ENCODE measurements at places on chromosomes 5 and 9. TPM values are rescaled to one million over a fixed set of nuclear protein-coding genes. Genes with fewer than 3 reads are reported as not detected.

DNA sequence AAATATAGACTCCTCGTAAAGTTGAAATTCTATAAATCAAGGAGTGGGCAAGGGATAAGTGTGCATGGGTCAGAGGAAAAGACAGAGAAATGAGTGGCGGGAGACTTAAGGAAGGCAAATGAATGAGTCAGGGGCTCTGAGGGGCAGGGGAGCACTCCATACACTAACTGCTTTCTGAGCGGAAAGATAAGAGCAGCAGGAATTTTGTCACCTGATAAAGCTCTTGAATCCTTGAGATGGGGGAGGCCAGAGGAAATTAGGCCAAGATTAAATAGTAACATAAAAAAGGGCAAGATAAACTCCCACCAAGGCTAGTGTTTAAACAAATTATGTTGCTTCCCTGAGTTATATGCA, 191.0 kb upstream of the S1PR3 start:
- H3K36me3 ChIP-seq, result no peaks in the 10 kb centered on the region
- H3K27ac ChIP-seq, result no peak overlapping the region
- H3K4me1 ChIP-seq, result no peaks in the 10 kb centered on the region

GRCh38 chr9:128529191-128529590, 23.2 kb upstream of the SPTAN1 start:
- DNase-seq, result no peak
- H3K4me3 ChIP-seq, result no peak overlapping the region
- H3K27ac ChIP-seq, result 0 out of 2 replicates have a peak overlapping the region, but pooled peaks have one; percentile 20
- H3K27me3 ChIP-seq, result no peaks in the 10 kb centered on the region
- H3K36me3 ChIP-seq, result peaks cover 47% of the 10 kb centered on the region
- peaks cover 13% of the 10 kb centered on the region for H3K4me1 ChIP-seq

ADGRD2 gene
- not detected for total RNA-seq

F12 gene
- total RNA-seq, result 3.9 TPM

DNA sequence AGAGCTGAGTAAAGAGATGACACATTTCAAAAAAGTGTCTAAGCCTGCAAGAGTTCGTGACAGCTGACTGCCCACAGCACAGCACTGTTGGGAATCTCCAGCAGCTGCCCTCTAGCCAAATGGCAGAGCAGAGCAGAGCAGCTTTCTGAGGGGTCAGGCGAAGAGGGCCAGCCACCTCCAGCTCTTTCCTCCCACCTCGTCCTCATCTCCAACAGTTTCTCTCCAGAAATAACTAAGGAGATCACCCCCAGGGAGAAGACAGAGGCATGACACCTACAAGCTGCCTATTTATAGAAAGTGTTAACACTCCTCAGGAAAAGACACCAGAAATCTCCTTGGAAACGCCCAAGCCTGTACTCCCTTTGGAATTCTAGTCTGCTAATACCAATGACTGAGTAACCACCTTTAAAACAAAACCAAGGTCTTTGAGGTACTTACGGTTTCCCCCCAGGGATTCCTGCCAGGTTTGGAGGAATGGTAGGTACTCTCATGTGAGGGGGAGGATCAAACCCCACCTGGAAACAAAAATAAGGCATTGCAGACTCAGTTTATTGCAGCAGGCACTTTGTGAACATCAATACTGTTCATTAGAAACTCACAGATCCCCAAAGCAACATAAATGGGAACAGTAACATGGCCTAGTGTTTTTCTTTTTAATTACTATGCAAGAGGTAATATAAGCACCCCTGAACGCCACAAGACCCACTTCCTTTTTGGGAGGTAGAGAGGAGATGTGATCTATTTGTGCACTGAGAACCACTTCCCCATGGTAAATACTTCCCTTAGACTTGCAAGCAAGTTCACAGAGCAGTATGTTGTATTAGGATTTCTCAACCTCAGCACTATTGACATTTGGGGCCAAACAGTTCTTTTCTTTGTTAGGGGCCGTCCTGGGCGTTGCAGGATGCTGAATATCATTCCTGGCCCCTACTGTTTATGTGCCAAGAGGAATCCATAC, 79.3 kb downstream of the TLE1 start:
- peak overlapping the region; percentile 47 for H3K27ac ChIP-seq
- no peak overlapping the region for H3K4me3 ChIP-seq
- no peaks in the 10 kb centered on the region for H3K27me3 ChIP-seq
- H3K36me3 ChIP-seq, result peaks cover 21% of the 10 kb centered on the region

- H3K27ac ChIP-seq, result no peak overlapping the region
- H3K4me1 ChIP-seq, result peaks cover 87% of the 10 kb centered on the region
- H3K4me3 ChIP-seq, result no peak overlapping the region
Measured at GRCh38 chr9:131410044-131410491, 16.2 kb downstream of the PRRC2B start.

GRCh38 chr5:130520211-130520610, 615.9 kb downstream of the CHSY3 start:
- peaks cover 5% of the 10 kb centered on the region for H3K4me1 ChIP-seq
- no peak overlapping the region for H3K4me3 ChIP-seq
- no peaks in the 10 kb centered on the region for H3K27me3 ChIP-seq
- H3K36me3 ChIP-seq, result no peaks in the 10 kb centered on the region
- no peak overlapping the region for H3K27ac ChIP-seq

GRCh38 chr5:56460195-56460546, 227.0 kb upstream of the ANKRD55 start:
- H3K27ac ChIP-seq, result no peak overlapping the region
- H3K36me3 ChIP-seq, result no peaks in the 10 kb centered on the region
- DNase-seq, result no peak
- no peak overlapping the region for H3K4me3 ChIP-seq

DNA sequence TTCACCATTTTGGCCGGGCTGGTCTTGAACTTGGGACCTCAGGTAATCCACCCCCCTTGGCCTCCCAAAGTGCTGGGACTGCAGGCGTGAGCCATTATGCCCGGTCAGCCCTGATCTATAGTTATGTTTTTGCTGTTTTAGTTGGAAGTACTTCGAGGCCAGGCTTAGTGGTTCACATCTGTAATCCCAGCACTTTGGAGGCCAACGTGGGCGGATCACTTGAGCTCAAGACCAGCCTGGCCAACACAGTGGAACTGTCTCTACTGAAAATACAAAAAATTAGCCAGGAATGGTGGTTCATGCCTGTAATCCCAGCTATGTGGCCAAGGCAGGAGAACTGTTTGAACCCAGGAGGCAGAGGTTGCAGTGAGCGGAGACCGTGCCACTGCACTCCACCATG, 2.0 kb downstream of the HSPA9 start:
- no peak overlapping the region for H3K27ac ChIP-seq
- no peak for DNase-seq
- H3K4me3 ChIP-seq, result no peak overlapping the region
- H3K4me1 ChIP-seq, result peaks cover 22% of the 10 kb centered on the region

- no peaks in the 10 kb centered on the region for H3K27me3 ChIP-seq
- no peak overlapping the region for H3K27ac ChIP-seq
- H3K36me3 ChIP-seq, result peaks cover 71% of the 10 kb centered on the region
- DNase-seq, result no peak
- no peak overlapping the region for H3K4me3 ChIP-seq
Measured at GRCh38 chr9:111924281-111924680, 27.7 kb downstream of the UGCG start.

- DNase-seq, result no peak
- no peaks in the 10 kb centered on the region for H3K4me1 ChIP-seq
Measured at GRCh38 chr5:22852807-22853660, at the start of gene CDH12. Gene CDH12 (minus strand): TSS chr5:22853344.

- no peaks in the 10 kb centered on the region for H3K36me3 ChIP-seq
- no peak for DNase-seq
- no peaks in the 10 kb centered on the region for H3K27me3 ChIP-seq
- no peak overlapping the region for H3K4me3 ChIP-seq
- no peak overlapping the region for H3K27ac ChIP-seq
- H3K4me1 ChIP-seq, result peaks cover 9% of the 10 kb centered on the region
Measured at GRCh38 chr5:127358284-127358683, 67.7 kb downstream of the MEGF10 start.

DNA sequence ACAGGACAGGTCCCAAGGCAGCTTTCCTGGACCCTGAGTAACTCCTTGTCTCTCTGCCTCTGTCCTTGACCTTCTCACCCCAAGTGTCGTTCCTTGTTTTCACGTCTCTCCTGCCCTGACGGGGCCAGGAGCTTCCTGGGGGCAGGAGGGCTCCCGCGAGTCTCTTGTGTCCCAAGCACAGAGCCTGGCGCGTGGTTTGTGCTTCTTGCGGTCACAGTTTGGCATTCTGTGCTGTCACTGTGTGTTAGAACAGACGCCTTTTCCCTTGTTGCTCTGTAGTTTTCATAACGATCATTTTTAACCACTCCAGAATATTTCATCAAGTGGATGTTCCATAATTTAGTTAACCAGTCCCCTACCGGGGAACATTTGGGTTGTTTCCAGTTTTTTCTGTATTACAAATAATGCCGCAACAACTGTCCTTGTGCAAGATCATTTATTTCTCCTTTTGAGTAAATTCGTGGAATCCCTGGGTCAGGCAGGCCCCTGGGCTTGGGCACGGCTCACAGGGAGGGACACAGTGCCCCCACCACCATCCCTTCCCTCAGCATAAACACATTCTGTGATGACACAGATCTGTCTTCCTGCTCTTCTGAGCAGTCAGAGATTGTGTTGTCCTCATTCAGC, 71.9 kb downstream of the TSPAN17 start:
- H3K4me1 ChIP-seq, result no peaks in the 10 kb centered on the region
- H3K27me3 ChIP-seq, result peaks cover 88% of the 10 kb centered on the region
- no peak overlapping the region for H3K27ac ChIP-seq

GRCh38 chr9:127987103-127987614, 6.4 kb upstream of the EEIG1 start:
- no peaks in the 10 kb centered on the region for H3K36me3 ChIP-seq
- H3K27ac ChIP-seq, result peak overlapping the region; percentile 10
- H3K4me1 ChIP-seq, result peaks cover 19% of the 10 kb centered on the region
- H3K4me3 ChIP-seq, result no peak overlapping the region
- no peak for DNase-seq
- H3K27me3 ChIP-seq, result no peaks in the 10 kb centered on the region

PSD2 gene
- total RNA-seq, result 0.03 TPM

DNA sequence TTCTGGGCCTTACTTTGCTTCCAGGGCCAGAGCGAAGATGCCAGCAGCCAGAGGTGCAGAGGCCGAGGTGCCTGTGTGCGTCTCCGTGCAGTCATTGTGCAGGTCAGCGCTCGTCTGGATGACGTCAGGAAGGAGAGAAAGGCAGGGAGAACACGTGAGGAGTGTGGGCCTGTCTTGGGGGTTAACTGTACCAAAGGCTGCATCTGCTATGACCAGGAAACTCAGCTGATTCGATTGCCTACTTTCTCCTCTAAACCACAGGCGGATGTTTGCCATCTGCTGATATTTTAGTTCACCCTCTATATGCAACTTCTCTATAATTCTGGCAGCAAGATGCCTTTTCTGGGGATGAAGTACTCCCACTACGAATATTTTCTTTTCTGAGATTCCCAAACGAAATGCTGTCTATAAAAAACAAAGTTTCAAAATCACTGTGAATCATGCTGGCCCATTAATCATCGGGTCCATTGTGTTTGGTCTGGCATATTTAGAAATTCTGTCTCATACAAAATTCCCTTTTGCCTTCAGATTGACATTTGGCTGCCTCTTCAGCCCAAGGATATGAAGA, 24.8 kb downstream of the PCSK1 start:
- H3K4me3 ChIP-seq, result no peak overlapping the region
- DNase-seq, result no peak
- H3K27me3 ChIP-seq, result no peaks in the 10 kb centered on the region
- no peak overlapping the region for H3K27ac ChIP-seq
- no peaks in the 10 kb centered on the region for H3K4me1 ChIP-seq

- no peak overlapping the region for H3K27ac ChIP-seq
- no peak for DNase-seq
- H3K4me3 ChIP-seq, result no peak overlapping the region
- H3K27me3 ChIP-seq, result no peaks in the 10 kb centered on the region
- H3K4me1 ChIP-seq, result peaks cover 40% of the 10 kb centered on the region
- no peaks in the 10 kb centered on the region for H3K36me3 ChIP-seq
Measured at GRCh38 chr9:88748566-88749261, 213.7 kb downstream of the NXNL2 start.

GRCh38 chr9:19409401-19410194, 789 bp downstream of the ACER2 start:
- H3K4me1 ChIP-seq, result no peaks in the 10 kb centered on the region
- H3K27me3 ChIP-seq, result no peaks in the 10 kb centered on the region
- no peak overlapping the region for H3K27ac ChIP-seq
- H3K4me3 ChIP-seq, result peak overlapping the region; percentile 56
- H3K36me3 ChIP-seq, result no peaks in the 10 kb centered on the region

GRCh38 chr9:109164042-109164441, 3.0 kb downstream of the FRRS1L start:
- no peak overlapping the region for H3K4me3 ChIP-seq
- no peak for DNase-seq
- no peaks in the 10 kb centered on the region for H3K36me3 ChIP-seq
- no peaks in the 10 kb centered on the region for H3K4me1 ChIP-seq

All from SJSA1 (cell line).